ENCODE measurements at places on chromosomes 7 and 10.

DNA sequence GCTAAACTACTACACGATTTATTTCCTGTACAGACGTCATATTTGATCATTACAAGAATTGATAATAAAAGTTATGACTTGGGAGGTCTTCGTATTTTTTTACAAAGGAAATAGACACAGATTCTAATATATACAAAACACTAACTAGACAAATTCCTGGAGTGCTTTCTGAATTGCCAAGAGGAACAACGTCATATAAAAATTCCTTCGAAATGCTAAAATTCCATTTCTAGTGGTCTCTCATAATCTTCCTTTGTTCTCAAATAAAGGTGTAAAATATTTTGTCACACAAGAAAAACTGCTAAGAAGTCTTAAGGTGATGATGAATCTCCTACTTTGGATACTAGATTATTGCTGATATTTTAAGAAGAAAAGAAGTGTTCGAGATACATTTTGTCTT lies 85.4 kb downstream of the CDK6 start:
- DNase-seq: no peak

DNA sequence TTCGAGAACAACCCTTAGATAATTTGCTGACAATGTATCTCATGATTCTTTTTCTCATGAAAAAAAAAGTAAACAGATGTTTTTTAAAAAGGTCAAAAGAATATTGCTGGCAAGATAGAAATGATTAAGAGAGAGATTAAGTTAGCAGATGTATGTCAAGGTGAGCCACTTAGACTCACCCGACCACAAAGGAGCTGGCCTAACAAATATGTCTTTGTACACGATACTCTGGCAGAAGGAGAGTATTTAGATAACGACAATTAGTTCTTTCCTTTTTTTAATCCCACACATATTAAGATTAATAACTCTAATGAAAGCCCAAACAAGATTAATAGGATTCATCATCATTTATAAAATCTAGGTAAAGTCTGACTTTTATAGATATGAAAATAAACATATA lies 156.7 kb downstream of the RAPGEF5 start:
- no peak for DNase-seq

GRCh38 chr10:100396605-100397004 lies 49.6 kb downstream of the SCD start:
- no peak for DNase-seq

- no peak for DNase-seq
Measured at GRCh38 chr7:55110993-55111361, 92.2 kb downstream of the EGFR start.

GRCh38 chr10:70634011-70634410 lies 31.5 kb upstream of the PRF1 start:
- no peak for DNase-seq

- DNase-seq: no peak
Measured at GRCh38 chr7:96996958-96997511, 8.3 kb upstream of the DLX6 start.
